ENCODE measurements at places on chromosomes 13 and 19.

DNA sequence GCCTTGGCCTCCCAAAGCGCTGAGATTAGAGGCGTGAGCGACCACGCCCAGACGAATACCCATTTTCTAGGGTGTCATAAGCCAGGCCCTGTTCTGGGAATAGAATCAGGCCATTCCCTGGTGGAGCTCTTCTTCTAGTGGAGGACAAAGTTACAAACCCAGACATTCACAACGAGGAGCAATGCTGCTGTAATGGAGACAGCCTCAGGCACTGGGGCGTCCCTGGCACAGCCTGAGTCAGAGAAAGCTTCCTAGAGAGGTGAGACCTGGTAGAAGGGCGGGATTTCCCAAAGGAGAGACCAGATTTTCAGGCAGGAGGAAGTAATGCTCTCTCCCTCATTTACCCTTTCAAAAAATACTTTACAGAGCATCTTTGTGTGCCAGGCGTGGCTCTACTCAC, 12.7 kb downstream of the PRKCG start:
- DNase-seq = peak; percentile 55

- peak; percentile 68 for DNase-seq
Measured at GRCh38 chr13:99916366-99917103, 55.0 kb downstream of the ZIC5 start.

GRCh38 chr13:96809366-96810096, 184.7 kb downstream of the OXGR1 start:
- no peak for DNase-seq

- no peak for DNase-seq
Measured at GRCh38 chr13:28327373-28328270, 167.3 kb downstream of the FLT1 start.

Measured in bronchial epithelial cell (primary cell).